ENCODE measurements at places on chromosomes 4 and X.

DNA sequence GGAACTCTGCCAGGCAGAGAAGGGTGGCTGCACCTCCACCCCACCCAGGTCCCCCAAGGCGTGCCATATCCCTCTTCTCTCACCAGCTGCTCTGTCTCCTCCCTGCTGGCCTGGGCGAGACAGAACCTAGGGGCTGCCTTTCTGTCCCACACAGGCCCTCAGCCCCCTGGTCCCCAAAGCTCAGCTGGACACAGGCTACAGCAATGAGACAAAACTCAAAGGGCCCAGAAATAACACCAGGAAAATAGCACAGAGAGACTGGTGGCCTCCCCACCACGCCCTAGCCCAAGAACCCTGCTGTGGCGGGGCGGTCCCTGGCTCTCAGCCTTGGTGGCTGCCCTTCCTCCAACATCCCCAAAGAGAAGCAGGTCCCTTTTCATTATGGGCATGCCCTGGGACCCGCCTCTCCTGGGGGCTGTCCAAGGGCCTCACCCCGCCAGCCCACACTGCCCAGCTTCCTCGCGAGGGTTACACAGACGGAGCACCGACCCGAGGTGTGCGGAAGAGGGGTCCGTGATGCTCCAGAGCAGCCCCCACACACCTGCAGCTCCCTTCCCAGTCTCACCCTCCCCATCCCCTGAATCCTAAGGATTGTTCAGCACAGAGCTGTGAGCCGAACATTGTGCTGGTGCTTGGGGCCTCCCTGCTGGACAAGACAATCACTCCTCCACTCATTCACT, 67.7 kb upstream of the HMX1 start:
- DNase-seq, result no peak

GRCh38 chr4:6943012-6943884, 33.6 kb downstream of the TBC1D14 start:
- no peak for DNase-seq

- no peak for DNase-seq
Measured at GRCh38 chr4:123506011-123506695, 109.6 kb downstream of the SPRY1 start.

DNA sequence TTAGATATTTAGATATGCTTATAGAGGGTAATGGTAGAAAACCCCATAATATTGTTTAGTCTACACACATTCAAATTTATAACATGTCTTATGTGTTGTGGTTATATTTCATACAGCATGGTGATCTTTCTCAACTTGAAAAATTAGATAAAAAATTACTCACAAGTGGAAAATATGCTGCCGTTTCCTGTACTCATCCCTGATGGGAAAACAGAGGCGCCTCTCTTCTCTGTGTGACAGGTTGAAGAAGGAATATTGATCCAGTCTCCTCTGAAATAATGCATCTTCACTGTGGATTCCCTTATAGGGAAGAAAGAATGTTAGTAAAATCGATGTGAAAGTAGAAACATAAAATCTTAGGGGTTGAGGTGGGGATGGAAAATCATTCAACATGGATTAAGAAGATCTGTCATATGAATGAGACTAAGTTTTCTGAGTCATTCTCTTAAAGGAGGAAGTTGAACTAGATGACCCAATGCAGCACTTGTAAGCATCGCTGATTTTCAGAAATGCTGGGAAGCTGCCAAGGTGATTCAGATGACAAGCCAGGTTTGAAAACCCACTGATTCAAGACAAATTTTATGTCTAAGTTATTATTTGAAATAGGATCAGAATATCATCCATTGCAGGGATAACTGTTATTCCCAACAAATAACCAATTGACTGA, 70.7 kb downstream of the ANKRD50 start:
- DNase-seq, result no peak

GRCh38 chrX:139058831-139059495, 347.4 kb upstream of the FGF13 start:
- DNase-seq, result no peak

DNA sequence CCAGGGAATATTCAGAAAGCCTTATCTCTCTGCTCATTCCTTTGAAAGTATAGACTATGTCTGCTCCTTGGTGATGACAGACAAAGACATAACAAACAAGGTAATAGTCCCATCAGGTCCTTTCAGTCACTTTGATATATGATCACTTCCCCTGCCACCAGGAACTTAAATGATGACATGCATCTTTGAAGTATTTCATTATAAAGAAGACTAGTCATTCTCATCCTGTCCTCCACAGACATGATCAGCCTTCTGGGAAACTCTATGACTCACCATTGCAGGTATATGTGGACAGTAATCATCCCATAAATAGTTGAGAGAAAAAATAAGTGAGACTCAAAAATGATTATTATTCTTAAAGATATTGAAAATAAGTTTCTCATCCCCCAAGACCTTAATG, 117.5 kb upstream of the VCX2 start:
- DNase-seq, result no peak

Data from activated T-cell treated with anti-CD3 and anti-CD28 coated beads, Interleukin-2, amount 50 U/mL, for 4 hours (primary cell).